ENCODE measurements at places on chromosomes 12 and 14.

DNA sequence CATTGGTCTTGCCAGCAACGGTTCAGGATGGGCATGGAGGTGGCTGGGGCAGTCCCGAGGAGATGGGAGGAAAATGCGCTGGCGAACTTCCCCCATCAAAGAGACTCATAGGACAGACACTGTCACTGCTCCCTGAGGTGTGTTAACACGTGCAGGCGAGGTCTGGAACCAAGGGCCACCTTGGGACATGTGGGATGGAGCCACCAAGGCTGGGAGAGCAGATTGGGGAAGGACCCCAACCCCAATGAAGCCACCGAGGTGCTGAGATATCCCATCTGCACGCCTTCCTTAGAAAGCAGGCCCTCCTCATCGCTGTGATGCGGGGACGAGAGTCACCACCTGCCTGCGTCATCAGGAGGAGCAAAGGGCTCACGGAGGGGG lies 16.9 kb upstream of the BEGAIN start:
- no peak for DNase-seq

DNA sequence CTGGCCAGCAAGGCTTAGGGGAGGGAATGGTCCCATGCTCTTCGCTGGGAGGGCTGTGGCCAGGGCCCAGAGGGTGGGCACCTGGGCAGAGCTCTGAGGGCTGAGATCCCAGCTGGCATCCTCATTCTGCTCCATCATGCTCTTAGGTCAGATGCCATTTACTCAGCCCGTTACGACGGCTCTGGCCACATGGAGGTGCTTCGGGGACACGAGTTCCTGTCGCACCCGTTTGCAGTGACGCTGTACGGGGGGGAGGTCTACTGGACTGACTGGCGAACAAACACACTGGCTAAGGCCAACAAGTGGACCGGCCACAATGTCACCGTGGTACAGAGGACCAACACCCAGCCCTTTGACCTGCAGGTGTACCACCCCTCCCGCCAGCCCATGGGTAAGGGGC lies 30.8 kb upstream of the LRP1-AS start:
- no peak for DNase-seq

- DNase-seq: no peak
These were observed 203.5 kb downstream of the ANO6 start for GRCh38 chr12:45419317-45419814.

- DNase-seq: no peak
These were observed 45.1 kb downstream of the TRAF3 start for GRCh38 chr14:102822311-102822863.

GRCh38 chr14:58825606-58826005 lies 187.8 kb downstream of the DACT1 start:
- no peak for DNase-seq

GRCh38 chr14:35535483-35536112 lies 1.6 kb downstream of the INSM2 start:
- DNase-seq: no peak

DNA sequence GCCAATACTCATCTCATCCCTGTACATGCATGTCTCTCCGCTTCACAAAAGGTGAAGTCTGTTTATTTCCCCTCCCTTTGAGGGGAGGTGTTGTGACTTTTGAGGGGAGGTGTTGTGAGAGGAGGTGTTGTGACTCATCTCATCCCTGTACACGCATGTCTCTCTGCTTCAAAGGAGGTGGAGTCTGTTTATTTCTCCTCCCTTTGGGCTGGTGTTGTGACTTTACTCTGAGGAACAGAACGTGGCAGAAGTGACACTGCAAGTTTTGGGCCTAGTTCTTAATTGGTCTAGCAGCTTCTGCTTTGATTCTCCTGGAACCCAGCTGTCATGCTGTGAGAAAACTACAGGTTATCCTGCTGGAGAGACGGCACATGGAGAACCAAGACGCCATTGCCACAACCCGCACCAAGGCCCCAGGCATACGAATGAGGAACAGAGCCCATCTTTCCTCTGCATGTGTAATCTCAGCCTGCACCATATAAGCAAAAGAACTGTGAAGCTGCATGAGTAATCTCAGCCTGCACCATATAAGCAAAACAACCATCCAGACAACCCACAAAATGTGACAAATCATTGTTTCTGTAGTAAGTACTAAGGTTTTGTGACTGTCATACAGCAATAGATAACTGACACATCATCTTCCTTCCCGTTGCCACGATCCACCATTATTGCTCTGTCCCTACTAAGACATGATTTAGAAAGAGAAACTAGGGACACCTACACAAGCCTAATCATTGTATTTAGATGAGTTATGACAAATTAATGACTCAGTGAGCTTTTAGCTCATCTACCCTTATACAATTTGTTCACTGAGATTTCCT lies 30.0 kb downstream of the GALNT4 start:
- DNase-seq: no peak

DNA sequence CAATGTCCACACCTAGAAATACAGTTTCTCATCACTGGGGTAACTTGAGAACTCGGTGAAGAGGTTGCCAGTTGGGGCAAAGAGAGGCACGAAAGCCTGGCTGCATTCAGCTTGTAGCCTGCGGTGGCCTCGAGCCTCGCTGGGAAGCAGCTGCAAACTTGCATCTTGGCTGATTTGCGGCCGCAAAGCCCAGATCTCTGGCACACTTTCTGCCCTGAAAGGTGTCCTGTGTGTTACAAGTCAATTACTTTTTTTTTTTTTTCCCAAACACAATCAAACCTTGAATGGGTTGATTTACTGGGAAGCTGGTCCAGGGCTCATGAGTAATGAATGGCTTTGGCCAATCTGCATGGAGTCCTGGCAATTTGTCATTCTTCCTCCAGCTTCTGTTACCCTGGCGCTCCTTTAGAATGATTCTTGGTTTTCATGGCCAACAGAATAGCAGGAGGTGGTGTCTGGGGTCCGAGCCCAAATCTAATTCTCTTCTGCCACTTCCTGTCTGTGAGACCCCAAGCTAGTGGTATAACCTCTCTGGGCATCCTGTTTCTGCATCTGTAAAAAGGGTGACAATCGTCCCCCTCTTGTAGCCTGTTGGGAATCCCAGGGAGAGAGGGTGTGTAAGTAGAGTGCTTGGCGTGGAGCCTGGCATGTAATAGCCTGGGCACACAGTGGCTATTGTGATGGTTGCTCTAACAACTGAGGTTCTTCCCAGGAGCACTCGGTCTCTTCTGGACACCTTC lies 6.7 kb downstream of the BCL7A start:
- DNase-seq: no peak

DNA sequence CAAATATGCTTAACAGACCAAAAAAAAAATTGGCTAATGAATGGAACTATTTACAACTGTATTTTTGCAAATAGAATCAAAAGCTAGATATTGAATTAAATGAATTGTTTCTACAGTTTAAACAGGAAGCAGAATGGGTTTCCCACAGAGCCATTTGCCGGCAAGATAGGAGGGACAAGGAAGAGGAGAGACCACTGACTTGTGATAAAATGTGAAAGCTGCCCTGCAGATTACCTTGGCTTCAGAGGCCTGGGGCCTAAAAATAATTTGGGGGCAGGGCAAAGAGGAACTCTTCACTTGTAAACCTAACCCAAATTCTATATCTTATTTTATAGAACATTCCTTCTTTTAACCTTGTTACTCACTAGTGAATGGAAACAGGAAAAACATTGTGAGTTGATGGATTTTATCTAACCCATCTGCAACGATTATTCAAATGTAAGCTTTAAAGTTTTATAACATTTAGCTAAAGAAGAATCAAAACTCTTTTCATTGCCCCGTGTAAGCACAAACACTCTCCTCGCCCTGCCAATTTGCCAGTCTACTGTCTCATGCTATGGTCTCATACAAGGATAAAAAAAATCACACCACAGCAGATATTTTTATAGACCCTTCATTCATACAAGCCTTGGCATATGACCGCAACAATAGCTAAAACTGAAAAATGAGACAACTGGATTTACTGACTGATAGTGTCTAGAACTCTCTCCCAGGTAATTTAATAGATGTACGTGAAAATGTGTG lies 49.5 kb upstream of the MDM1 start:
- DNase-seq: no peak

DNA sequence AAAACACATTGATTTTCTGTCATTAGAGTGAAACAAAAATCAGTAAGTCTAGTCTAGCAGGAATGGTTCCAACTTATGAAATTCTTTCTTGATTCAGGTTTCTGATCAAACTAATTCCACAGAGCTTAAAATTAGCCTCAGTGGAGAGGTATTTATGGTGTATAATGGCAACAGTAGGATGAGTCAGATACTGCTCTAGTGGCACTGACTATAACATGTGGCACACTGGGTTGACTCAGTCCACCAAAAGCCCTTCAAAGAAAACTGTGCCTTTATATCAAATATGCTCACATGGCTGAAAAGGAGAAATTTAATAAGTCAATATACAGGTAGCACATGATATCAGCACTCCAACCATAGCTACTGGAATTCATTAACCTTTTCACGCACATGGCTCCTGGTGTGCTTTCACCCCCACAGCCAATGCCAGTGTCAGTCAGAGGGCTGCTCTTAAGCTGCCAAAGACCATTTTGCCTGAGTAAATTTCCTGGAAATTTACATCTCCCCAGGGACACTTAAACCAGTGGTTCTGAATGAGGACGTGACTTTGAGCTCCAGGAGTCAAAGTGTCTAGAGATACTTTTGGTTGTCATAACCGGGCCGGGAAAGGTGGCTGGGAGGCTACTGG lies 21.7 kb upstream of the CATSPERB start:
- no peak for DNase-seq

DNA sequence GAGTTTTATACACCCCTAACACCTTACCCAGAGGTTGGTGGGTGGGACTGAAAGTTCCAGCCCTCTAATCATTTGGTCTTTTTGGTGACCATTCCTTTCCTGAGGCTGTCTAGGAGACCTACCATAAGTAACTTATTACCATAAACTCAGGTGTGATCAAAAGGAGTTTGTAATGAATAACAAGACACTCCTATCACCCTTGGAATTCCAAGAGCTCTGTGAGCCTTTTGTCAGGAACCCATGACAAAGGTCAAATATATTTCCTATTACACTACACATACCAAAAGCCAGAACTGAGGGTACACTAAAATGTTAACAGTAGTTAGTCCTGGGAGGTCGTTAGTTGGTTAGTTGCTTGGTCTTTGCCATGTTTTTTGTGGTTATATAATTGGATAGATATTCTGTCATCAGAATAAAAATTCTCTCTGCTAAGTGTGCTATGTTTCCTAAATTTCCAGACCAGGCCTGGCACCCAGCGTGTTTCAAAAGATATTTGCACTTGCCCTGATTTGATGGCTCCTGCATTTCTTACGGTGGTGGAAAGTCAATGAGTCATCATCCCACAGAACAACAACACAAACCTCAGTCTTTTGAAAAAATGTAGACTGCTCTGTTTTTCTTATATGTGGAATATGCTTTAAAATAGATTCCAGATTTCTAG lies 27.0 kb upstream of the AKAP5 start:
- no peak for DNase-seq

DNA sequence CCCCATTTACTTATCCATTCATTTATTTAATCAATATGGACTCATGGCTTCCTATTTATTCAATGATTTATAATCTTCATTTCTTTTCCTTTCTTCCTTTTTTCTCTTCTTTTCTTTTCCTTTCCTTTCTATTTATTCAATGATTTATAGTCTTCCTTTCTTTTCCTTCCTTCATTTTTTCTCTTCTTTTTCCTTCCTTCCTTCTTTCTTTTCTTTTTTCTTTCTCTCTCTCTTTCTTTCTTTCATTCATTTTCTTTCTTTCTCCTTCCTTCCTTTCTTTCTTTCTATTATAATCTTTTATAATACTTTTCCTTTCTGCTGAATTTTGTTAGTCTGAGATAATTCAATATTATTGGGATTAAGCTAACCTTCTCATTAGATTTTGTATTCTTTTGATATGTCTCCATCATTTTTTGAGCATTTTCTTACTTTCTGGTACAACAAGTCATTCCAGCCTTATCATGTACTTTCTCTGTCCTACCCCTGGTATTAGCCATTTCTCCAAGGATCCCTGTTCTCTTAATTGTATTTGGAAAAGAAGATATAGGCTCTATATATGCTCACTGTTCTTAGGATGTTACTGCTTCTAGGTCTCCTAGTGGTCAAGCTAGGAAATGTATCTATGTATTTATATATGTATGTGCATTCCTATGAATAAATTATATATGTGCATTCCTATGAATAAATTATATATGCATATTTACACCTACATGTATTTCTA lies 12.1 kb downstream of the LACRT start:
- DNase-seq: no peak

DNA sequence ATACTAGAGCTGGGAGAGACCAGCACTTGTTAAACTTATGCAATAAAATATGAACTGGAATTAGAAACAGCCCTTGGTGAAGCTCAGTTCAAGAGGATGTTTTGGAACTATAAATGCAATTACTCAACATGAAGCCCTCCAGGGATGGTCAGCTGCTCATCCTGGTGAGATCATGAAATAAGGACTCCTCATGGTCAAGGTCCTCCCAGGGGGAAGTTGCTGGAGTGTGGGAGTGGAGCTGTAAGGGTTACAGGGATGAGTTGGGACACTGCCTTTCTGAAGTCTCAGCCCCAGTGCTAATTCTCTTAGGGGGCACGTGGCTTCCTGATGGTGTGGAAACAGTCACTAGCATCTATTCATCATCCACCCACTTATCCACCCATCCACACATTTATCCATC lies 301.7 kb upstream of the SFSWAP start:
- no peak for DNase-seq

DNA sequence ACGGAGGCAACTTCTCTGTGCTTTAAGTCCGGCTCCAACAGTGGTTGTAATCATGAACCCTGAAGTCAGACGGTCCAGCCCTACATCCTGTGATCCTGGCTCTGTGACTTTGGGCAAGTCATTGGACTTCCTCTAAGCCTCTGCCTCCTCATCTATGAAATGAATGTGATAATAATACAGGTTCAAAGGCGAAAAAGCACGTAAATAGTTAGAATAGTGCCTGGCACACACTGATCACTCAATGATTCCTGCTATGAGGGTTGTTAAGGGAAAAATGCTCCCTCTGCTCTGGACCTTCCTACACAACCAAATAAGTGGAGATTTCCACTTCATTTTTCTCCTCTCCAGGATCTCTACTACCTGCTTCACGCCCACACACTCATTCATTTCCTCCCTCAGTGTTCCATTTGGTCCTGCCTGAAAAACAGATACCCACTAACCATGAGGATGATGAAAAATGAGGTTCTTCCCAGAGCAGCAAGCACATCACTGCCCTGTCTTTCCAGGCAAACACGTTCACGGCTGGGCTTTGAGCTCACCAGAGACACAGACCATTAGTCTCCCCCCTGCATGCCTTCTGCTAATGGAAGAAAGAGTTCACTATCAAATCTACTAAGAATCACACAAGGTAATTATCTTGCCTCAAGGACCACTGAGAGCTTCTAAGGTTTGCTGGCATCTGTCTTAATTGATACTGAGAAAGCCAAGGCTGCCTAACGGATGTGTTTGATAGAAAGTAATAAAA lies 13.2 kb downstream of the NUAK1 start:
- DNase-seq: no peak
